Activated naive CD8-positive, alpha-beta T cell treated with anti-CD3 and anti-CD28 coated beads, Interleukin-2, amount 10 ng/mL, durations not matched to agents 7 days and 5 days (primary cell): ENCODE measurements at places on chromosomes 2 and 18.
A peak's percentile ranks its signal among the peaks of the same experiment; 100 is the strongest.

DNA sequence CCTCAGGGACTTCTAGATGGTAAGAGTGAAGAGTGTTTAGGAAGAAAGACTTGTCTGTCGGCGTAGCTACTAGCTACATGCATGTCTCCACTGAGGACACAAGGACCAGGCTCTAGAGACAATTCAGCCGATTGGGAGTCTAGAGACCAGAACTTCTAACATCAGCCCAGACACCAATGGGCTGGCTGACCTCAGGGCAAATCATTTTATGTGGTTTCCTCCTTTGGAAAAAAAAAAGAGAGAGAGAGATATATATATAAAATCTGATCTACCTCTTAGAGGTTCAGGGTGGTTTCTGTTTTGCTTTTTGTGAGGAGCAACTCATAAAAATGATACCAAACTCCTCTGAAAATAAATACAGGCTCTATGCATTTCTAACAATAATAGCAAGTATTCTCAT, 212.8 kb downstream of the BCL2 start:
- DNase-seq = no peak

DNA sequence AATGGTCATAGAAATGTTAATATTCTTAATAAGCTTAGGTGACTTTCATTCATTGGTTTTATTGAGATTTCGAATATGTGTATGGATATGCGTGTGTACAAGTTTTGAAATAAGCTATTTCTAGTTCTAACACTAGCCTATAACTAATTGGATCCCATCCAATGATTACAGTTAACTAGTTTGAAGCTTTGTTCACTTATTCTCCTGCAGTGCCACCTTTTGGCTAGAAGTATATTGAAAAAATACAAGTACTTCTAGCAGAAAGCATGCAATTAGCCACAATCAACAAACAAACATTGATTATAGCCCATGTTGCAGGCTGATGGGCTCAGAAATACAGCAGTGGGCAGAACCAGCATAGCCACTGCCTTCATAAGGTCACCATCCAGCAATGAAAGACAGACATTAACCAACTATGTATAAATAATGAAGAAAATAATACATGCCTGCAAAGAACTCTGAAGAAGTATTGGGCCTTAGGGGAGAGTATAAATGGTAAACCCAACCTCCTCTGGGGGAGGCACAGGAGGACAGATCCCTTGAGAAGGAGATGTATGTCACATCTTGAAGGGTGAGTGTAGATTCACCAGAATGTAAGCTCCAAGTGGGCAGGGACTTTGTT, 5.1 kb upstream of the PIEZO2 start:
- DNase-seq = no peak

DNA sequence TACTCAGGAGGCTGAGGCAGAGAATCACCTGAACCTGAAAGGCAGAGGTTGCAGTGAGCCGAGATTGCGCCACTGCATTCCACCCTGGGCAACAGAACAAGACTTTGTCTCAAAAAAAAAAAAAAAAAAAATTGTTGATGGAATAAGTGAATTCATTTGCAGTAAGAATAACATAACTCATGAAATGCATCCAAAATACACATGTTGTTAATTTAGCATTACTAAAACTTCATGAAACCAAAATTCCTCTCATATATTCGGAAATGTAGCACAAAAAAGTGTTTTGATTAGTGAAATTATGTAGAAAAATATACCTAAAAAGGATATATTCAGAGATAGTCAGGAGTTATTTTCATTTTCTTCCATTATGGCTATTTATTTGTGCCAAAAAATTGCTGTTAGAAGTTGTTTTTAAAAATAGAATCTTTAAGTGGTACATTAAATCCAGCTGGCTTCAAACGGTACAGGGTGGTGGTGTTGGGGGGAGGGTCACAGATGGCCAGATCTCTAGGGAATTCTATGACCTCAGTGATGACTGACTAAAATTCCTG, 78.2 kb upstream of the UGP2 start:
- DNase-seq = no peak

DNA sequence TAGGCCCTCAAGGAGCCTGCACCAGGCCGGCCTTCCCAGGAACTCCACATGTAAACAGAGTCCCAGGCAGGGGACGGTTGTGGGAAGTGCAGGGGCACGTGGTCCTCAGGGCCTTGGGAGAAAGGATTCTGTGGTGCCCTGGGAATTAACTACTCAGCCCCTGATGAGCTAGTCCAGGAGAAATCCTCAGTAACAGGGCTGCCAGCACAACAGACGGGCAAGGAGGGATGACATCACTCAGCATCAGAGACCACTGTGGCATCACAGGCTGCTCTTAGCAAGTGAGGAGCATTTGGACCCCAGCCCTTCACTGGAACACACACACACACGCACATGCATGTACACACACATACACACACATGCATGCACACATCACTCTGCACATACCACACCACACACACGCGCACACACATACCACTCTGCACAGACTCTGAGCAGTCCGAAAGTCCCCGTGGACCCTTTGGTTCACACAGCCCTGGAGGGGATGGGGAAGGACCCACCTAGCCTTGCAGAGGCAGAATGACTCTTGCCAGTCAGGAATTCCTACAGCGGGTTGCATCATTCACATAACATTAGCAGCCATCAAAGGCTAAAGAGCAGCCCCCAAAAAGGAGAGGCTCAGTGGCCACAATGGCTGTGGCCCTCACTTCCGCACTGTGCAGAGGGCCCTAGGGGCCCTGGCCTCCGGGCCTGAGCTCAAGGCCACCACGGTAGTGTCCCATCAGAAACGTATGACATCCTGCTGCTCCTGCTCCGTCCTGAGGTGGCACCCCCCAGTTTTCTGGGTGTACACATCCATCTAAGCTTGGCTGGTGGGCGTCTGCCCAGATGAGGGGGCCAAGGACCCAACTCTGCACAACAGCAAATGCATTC, 1.9 kb upstream of the NMUR1 start:
- no peak for DNase-seq

DNA sequence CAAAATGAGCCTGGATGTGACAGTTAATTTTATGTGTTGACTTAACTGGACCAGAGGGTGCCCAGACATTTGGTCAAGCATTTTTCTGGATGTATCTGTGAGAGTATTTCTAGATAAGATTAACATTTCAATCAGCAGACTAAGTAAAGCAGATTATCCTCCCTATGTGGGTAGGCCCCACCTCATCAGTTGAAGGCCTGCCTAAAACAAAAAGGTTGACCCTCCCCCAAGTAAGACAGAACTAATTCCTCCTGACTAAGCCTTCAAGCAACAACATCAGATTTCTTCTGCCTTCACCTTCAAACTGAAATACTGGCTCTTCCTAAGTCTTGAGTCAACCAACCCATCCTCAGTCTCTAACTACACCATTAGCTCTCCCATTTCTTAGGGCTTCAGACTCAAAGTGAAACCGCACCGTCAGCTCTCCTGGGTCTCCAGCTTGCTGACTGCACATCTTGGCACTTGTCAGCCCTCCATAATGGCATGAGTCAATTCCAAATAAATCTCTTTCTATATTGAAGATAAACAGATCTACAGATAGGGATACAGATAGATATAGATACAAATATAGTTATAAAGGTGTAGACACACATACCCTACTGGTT, 47.9 kb downstream of the MEMO1 start:
- no peak for DNase-seq

GRCh38 chr18:35662293-35663062, 80.9 kb downstream of the GALNT1 start:
- no peak for DNase-seq

DNA sequence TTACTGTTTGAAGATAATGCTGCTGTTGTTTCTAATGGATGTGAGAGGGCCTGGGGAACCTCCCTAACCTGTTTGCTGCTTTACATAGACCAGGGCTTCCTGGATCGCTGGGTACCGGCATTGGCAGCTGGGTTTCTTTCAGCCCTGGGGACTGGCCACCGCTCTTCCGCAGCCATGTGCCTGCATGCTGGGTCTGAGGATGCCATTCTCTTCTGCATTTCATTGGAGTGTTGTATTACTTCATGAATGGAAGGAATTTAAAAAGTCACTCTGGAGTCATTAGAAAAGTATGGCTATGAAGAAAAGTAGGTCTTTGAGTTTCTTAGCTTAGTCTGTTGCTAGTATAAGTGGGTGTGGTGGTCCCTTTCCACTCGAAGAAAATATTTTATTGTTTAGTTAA, 107.3 kb upstream of the MGAT5 start:
- no peak for DNase-seq

- DNase-seq = no peak
These were observed 42.9 kb downstream of the MYL12B start for GRCh38 chr18:3304832-3305231.

DNA sequence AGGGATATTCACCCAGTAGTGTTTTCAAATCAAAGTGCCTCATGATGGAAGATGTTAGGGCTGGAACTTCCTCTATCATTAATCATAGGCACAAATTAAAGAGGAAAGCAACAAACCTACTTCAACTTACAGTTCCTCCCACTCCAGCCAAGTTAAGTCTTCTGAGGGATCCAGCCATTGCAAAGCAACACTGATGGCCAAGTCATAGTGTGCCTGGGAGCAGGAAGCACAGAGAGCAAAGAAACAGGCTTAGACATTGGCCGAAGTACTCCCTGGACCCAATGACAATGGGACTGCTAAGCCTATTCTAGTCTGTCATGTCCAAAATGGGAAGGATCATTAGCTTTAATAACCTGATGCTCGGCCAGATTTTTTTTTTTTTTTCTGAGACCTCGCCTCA, 7.0 kb downstream of the C2orf80 start:
- DNase-seq = no peak

GRCh38 chr2:42172566-42172965, 3.4 kb downstream of the EML4 start:
- DNase-seq = no peak

- DNase-seq = no peak
These were observed 10.5 kb downstream of the SCYGR4 start for GRCh38 chr2:227627769-227628168.

DNA sequence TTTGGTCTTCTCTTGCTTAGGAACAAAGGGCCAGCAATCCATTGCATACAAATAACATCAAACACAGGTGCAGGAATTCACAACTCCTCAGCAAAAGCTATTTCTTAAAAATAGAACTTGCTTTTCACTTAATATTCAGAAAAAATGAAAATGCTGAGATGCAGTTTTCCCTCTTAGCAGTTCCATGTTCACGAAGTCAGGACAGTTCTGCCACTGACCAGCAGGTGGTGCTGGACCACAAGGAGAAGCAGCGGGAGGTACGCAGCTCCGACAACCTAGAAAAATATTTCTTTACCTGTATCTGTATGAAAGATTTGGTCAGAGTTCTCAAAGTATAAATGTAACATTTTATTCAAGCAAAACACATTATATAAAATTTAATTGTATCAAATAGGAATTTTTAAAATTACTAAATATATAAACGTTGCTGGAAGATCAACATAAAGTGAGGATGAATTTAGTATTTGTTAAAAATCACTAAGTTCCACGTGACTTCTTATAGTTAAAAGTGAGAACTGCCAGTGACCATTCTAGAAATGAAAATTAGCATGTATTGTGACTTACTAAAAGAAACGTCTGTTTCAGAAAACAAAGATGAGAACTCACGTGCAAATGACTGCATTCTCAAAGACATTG, 48.8 kb downstream of the ADNP2 start:
- peak; percentile 72 for DNase-seq

DNA sequence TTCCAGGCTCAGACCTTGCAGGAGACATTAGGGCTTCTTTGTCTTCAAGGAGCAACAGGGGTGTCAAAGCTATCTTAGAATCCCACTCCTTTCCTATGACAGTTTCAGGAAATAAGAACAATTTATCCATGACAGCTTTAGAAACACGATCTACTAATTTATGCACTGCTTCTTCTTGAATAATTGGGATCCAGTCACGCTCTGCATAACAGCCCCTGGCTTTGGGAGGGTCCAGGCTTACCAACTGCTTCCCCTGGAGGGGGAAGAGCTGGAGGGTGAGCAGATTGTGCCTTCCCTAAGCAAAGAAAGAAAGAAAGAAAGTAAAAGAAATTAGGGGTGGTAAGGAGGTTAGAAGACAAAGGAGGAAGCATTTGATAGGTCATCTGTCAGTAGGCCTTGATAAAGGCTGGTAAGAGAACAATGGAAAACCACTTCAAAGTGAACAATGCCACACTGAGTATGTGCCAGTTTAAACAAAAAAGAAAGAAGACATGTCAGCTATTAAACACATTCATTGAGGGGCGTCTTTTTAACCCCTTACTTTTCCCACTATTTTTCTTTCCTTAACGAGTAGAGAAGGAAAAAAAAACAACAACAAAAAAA, 327.6 kb downstream of the DCC start:
- DNase-seq = no peak

GRCh38 chr2:72198532-72199241, 51.0 kb upstream of the CYP26B1 start:
- DNase-seq = no peak

- DNase-seq = no peak
These were observed 8.2 kb downstream of the CDH2 start for GRCh38 chr18:28168725-28169124.

DNA sequence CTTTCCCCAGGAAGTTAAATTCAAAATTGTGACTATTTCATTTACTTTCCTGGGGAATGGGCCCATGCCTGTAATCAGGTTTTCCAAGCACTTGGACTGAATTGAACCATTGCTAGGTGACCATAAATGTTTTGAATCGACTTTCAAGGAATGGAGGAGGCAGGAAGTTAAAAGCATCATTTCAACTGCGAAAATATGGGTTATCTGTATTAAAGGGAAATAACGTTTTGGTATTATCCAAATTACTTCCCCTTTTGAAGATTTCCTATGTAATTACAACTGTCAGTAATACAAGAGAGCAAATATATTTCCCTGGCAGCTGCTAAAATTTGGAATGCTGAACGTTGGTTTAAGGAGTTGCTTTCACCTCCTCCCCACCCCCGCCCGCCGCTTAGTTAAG, 19.0 kb downstream of the PNO1 start:
- no peak for DNase-seq

GRCh38 chr2:37085731-37086147, 1.4 kb downstream of the GPATCH11 start:
- DNase-seq = no peak

DNA sequence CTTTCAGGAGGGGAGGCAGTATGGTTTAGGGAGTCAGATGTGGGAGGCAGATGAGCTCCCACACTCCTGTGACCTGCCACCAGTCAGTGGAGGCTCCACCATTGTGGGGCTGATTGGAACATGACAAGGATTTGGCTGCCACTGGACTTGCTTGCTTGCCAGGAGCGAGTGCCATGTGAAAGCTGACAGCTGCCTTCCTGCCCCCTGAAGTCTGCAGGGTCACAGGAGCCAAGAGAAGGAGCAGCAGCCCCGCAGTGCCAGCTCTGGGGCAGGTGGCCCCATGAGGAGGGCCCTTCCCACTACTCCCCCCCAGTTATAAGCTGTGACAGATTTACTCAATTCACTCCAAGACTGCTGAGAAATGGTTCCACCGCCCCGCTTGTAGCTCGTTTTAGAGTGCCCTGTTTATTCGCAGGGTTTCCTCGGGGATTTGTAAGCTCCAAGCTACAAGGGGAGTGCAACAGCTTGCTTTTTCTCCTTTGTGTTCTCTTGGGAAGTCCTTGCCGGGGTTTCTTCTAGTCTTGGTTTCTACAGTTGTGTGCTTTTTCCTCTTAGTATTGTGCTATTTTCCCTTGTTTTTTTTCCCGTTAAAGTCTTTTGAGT, 414.3 kb downstream of the MEIS1 start:
- no peak for DNase-seq

- DNase-seq = no peak
These were observed 7.9 kb upstream of the CFAP36 start for GRCh38 chr2:55511508-55512124.

- DNase-seq = no peak
These were observed 53.5 kb downstream of the ATP8B1 start for GRCh38 chr18:57749604-57749970.

- no peak for DNase-seq
These were observed 42.1 kb upstream of the GALR1 start for GRCh38 chr18:77207540-77207939.

- no peak for DNase-seq
These were observed 138.9 kb upstream of the PELI1 start for GRCh38 chr2:64283006-64283570.
